Right ventricle myocardium inferior (tissue), 1 donor: ENCODE measurements at places on chromosomes 6 and 20. TPM values are rescaled to one million over a fixed set of nuclear protein-coding genes. Genes with fewer than 3 reads are reported as not detected.

TRAPPC3L gene
- not detected for total RNA-seq

NMBR gene
- not detected for total RNA-seq

ALDH8A1 gene
- not detected for total RNA-seq

SIRPB2 gene
- 4.0 TPM for total RNA-seq

PPIL6 gene
- 4.5 TPM for total RNA-seq

CALHM6 gene
- total RNA-seq: 2.9 TPM

- no peak for DNase-seq
Measured at GRCh38 chr6:38708496-38708895, 5.6 kb upstream of the GLO1 start.

- DNase-seq: no peak
Measured at GRCh38 chr6:65259059-65259458, 448.0 kb downstream of the EYS start.

DNA sequence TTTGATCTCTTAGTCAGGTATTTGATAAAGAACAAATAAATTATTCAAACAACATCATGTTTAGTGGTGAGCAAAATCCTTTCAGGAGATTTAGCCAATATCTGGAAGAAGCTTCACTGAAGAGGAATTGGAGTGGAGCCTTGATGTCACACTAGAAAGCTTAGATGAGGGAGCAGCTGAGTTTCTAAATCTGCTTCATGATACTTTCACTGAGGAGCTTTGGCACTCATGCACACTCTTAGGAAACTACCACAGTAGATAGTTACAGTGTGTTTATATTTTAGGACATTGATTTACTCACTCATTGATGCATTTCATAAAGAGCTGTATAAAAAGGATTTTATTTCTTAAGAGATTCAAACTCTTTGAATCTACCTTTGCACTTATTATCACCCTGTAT, 366.2 kb upstream of the BTBD3 start:
- DNase-seq: no peak

GRCh38 chr6:168662301-168662936, 221.4 kb downstream of the SMOC2 start:
- no peak for DNase-seq
